ENCODE measurements at places on chromosomes 11 and 22.
A peak's percentile ranks its signal among the peaks of the same experiment; 100 is the strongest.

DNA sequence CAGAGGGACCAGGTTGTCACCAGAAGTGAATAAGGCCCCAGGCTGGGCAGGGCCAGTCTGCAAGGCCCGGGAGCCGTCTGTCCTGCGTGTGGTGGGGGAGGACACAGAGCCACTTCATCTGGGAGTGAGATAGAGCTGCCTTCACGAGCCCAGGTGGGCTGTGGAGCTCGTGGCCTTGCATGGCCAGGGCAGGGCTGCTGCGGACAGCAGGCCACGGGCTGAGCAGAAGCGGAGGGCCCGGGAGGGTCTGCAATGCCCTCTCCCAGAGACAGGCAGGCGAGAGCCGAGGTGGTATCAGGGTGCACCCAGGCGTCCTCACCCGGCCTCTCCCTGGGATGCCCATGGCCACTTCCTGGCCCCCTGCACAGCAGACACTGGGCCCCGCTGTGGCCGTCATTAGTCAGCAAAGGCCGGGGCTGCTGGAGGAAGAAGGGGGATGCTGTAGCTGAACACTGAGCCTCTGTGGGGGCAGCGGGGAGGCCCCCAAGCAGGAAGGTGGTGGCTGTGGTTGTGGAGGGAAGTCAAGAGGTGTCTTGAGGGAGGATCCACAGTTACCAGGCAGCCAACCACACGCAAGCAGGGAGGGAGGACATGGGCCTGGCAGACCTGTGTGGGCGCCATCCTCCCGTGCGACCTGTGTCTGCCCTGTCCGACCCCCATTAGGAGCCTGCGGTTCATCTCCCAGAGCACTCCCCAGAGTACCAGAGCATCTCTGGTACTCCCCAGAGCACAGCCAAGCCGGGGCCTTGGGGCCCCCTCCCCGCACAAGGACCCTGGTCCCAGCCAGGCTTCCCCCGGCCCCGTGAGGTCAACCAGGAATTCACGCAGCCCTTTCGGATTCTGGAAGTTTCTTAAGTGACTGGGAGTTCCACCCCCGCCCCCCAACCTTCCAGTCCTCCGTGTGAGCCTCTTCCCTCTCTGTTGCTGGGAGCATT, 1109.5 kb downstream of the BRD1 start:
- no peak for DNase-seq

GRCh38 chr11:73308961-73309919, 1.2 kb downstream of the ARHGEF17 start:
- peak; percentile 88 for DNase-seq

DNA sequence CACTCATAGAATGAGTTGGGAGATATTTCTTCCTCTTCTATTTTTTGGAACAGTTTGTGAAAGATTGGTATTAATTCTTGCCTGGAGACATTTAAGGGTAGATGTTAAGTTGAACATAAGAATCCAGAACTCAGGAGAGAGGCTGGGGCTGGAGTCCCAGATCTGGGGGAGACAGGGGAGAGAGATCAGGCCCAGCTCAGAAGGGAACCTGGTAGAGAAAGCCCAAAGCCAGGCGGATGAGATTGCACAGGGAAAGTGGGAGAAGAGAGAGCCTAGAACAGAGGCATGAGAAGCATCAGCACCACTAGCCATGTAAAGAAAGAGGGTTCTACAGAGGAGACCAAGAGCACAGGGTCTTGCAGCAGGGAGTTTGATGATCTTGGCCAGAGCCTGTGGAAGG, 13.0 kb upstream of the GNAZ start:
- DNase-seq: no peak

- DNase-seq: no peak
Observed at GRCh38 chr22:28833276-28833923, 33.0 kb upstream of the XBP1 start.

- no peak for DNase-seq
Observed at GRCh38 chr11:113555071-113555619, 79.9 kb upstream of the DRD2 start.

Measured in fibroblast of skin of left biceps (primary cell).